ENCODE measurements at places on chromosomes 5 and 9.

DNA sequence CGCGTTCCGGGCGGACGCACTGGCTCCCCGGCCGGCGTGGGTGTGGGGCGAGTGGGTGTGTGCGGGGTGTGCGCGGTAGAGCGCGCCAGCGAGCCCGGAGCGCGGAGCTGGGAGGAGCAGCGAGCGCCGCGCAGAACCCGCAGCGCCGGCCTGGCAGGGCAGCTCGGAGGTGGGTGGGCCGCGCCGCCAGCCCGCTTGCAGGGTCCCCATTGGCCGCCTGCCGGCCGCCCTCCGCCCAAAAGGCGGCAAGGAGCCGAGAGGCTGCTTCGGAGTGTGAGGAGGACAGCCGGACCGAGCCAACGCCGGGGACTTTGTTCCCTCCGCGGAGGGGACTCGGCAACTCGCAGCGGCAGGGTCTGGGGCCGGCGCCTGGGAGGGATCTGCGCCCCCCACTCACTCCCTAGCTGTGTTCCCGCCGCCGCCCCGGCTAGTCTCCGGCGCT lies at the start of gene DAPK1:
Gene DAPK1 (plus strand): TSS at position 264 of the 442 bp plus-strand sequence. CDS start 1,211 bp downstream, outside the sequence.
- no peak for DNase-seq

DNA sequence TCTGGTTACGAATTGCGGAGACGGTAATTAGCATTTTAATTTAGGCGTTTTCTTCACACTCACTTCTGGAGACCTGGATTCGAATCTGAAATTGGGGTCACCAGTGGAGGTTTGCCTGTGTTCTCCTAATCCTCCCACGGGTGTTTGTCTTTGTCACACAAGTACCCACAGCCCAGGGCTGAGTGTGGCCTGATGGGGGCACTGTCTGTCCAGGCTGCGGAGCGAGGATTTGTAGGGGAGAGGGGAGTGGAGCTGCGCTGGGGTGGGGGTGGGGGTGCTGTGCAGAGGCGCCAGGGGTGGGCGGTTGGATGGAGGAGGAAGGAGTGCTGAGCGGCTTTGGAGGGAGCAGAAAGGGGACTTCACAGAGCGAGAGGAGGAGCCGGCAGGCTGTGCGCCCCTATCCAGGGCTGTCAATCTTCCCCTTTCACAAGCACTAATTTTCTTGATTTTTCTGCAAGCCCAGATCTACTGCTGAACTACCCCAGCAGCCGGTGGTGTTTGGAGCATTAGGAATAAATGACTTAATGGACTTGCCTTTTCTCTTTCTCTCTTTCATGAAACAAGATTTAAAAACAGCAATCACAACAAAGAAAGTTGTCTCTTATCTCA lies 53.1 kb downstream of the TSPAN17 start:
- peak; percentile 10 for DNase-seq

DNA sequence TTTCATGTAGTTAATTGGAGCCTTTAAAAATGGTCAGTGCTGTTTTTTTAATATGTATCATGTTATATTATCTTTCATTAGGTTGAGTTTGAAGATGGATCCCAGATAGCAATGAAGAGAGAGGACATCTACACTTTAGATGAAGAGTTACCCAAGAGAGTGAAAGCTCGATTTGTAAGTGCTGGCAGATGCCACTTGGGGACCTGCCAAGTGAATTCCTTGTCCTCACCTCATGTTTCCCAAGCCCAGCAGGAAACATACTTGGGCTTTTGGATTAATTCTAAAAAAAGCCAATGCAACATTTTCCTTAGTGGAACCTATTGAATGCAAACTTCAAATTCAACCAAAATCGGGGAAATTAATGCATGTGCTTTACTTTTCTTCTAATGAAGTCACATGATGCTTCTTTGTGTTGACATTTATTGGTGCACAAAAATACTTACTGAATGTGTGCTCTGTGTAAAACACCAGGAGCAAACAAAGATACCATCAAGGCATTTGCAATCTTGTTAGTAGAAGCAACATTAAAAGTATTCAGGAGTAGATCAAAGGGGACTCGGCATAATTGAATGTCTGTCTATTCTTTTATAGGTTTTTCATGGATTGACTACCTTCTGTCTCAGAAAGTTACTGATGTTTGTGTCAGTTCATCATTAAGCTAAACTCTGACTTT lies 412.1 kb downstream of the KDM4C start:
- DNase-seq: no peak

DNA sequence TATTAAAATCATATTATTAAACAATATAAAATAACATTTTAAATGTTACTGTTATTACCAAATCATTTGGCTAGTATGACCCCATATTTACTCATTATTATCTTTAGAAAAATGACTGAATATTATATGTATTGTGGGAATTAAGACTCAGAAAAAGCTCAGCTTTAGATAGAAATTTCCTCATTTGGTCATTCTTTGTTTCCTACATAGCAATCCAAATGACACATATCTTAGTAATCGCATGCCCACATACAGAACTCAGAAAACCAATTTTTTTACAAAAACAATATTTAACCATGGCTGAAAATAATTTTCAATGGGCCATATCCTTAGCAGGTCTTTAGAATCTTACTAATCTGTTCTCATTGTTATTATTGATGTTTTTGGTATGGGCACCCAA lies 53.8 kb upstream of the TSLP start:
- no peak for DNase-seq

DNA sequence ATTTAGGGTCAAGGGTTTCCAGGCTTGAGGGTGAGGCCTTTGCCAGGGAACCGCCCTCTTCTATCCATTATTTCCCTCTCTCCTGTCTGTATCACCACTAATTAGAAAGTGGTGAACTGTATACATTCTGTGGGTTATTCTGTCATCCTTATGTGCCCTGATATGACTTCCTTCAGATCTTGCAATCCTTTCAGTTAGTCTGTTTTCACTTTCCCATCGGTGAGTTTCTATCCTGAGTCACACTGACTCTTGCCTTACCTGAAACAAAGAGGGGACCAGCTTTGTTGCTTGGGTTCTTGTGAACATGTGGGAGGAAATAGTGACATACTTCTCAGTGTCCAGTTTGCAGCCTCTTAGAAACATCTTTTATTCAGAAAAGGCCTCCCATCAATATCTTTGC lies 205.4 kb upstream of the GHR start:
- DNase-seq: no peak

GRCh38 chr9:101977614-101978210 lies 239.3 kb upstream of the GRIN3A start:
- no peak for DNase-seq

DNA sequence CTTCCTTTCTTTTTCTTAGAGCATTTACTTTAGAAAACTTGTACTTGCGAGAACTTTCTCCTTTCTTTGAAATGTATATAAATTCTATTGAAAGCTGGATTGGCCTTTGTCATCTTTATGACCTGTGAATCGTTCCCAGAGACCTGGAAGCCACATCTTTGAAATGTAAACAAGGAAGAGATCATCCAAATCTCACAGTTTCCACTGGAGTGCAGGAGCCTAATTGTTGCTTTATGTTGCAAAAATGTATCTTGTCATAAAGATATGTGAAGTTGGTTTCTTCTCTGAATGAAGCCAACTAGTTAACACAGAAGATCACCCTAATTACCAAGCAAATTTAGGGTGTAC lies 1101.8 kb downstream of the TAF11L14 start:
- no peak for DNase-seq

DNA sequence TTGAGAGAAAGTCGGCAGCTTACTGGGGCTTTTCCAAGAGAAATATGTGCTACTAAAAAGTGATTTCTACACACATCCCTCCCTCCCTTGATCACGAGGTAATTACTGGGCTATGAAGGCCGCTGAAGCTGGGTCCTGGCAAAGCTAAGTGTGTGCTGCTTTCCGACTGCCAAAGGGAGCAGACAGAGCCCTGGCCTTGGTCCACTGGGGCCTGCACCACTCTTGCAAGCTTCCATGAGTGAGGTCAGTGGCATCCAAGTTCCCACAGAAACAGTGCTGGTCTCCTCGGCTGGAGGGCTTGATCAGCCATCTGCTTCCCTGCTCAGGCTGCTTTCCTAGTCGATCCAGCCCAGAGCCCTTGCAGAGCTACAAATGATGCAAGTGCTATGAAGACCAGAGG lies 154.8 kb upstream of the LHFPL2 start:
- no peak for DNase-seq

GRCh38 chr5:178117923-178118701 lies 4.8 kb downstream of the N4BP3 start:
- DNase-seq: no peak

DNA sequence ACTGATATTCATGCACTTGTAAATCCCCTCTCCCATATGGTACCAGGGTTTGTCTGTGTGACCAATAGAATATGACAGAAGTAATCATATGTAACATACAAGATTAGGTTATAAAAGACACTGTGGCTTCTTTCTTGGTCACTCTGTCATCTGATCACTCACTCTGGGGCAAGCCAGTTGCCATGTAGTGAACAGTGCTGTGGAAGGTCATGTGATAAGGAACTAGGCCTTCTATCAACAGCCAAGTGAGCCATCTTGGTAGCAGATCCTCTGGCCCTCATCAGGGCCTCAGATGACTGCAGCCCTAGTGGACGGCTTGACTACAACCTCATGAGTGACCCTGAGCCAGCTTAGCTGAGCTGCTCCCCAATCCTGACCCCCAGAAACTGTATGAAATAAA lies 30.0 kb upstream of the MATR3 start:
- no peak for DNase-seq

- DNase-seq: no peak
Observed at GRCh38 chr9:103152473-103152872, 157.3 kb downstream of the CYLC2 start.

GRCh38 chr5:73256462-73256861 lies 83.5 kb downstream of the TMEM174 start:
- no peak for DNase-seq

- peak; percentile 60 for DNase-seq
Observed at GRCh38 chr5:134524826-134525682, at the start of gene JADE2. Gene JADE2 (plus strand): TSS chr5:134525670. CDS start chr5:134535858, 10,188 bp downstream.

- DNase-seq: no peak
Observed at GRCh38 chr9:124353811-124354274, 61.4 kb downstream of the PSMB7 start.

DNA sequence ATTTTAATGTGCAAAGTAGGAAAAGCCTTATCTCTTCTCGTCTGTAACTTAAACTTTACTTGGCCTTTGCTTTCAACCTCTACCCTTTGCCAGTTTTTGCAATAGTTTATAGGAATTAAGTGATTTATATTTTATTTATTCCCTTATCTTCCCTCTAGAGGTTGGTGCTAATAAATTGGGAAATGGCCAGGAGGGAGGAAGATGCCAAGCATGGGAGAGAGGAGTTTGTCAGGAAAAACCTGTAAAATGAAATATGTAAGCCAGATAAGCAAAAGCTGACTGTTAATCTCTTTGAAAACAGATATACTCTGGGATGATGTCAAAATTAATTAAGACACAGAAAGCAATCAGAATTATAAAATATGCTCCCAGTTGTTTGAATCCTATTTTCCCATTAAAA lies 484.5 kb downstream of the NR2F1-AS1 start:
- no peak for DNase-seq

DNA sequence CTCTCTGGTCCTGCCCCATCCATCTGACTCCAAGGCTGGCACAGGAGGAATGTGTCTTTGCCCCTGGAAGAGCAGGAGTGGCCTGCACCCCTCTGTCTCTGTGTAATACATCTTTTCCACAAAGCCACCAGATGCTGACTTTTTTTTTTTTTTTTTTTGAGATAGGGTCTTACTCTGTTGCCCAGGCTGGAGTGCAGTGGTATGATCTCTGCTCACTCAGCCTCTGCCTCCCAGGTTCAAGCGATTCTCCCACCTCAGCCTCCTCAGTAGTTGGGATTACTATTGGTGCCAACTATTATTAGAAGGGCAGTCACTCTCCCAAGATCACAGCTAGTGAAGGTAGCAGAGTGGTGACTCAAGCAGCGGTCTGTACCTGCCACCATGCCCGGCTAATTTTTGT lies 19.6 kb downstream of the SPRY4 start:
- no peak for DNase-seq

- no peak for DNase-seq
Observed at GRCh38 chr5:154626876-154627557, 128.2 kb upstream of the LARP1 start.

GRCh38 chr5:118043531-118043930 lies 944.8 kb downstream of the DTWD2 start:
- DNase-seq: no peak

DNA sequence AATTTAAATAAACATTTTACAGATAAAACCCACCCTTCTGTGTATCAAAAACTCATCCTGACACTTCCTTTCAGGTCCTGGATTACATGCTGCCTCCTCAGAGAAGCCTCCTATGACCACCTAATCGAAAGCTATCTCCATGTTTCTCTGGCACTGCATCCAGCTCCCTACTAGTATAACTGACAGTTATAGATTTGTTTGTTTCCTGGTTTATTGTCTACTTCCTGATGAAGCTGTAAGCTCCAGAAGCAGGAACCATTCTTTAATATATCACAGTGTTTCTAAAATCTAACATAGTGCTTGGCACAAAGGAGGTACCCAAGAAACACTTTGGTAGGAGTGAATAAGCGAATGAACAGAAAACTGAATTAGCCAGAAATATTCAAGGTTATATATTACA lies 270.4 kb downstream of the EFNA5 start:
- no peak for DNase-seq

DNA sequence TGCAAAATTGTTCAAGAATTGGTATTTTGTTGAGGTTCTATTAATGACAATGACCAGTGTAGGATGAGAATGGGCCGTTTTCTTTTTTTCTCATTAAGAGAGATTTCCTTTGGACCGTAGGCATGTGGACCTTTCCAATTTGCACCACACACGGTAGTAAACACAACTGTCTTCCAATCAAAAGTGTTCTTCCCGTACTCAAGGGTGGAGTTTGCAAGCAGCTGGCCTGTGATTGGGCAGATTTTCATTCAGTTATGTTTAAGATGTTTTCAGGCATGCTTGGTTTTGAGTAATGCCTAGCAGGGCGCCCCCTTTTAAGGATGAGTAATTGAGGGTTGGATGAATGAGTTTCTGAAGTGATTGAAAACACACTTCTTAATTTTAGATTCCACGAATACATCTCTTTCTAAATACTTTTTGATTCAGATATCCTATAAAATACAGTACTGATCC lies 2.5 kb downstream of the KDM3B start:
- peak; percentile 39 for DNase-seq

DNA sequence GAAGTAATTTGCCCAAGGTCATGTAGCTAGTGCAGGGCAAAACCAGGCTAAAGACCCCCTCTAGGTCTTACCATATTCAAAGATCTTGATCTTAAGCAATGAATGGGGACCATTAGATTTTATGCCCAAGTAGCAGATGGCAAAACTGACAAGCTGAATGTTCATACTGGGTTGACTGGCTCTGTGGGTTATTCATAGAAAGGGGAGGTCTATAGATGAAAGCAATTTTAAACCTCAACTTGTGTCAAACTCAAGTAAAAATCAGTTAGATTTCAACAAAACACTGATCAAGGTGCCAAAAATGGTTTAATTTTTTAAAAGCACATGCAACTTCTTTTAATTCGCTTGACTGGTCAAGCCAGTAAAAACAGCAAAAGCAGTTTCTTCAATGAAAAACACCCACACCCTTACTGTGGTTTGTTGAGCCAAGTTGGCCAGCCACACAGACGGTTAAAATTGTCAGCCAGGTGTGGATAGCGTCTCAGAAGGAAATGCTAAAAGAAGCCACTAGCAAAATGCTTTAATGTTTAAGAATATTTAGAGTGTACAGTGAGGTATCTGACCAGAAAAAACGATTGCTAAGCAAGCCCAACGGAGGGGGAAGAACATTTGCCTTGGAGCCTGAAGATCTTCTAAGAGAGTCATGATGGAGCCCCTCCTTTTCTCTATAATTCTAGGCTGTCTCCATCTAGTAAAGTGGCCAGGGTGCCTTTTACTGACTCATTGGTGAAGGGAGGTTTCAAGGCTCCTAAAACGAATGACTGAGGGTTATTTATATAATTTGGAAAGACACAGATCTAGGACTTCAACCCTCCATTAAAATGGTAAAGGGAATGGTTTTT lies 539.6 kb upstream of the CLINT1 start:
- no peak for DNase-seq

All from stimulated activated CD4-positive, alpha-beta T cell treated with anti-CD3 and anti-CD28 coated beads, Interleukin-12 subunit alpha, Interleukin-12 subunit beta, amount 100 ng/mL, for 48 hours (primary cell).